SHP77 (cell line): ENCODE measurements at places on chromosomes 16 and 17.

DNA sequence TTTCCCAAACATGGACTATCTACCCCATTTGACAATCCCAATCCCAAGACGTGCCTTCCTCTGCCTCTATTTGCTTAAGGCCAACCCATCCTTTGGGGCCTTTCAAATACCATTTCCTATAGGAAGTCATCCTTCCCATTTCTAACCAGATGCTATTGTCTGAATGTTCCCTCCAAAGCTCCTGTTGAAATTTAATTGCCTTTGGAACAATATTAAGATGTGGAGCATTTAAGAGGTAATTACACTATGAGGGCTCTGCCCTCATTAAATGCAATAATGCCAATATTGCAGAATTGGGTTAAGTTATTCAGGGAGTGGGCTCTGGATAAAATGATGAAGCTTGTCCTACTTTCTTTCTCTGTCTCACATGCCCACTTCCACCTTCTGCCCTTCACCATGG lies 125.4 kb downstream of the ASIC2 start:
- no peak for DNase-seq

DNA sequence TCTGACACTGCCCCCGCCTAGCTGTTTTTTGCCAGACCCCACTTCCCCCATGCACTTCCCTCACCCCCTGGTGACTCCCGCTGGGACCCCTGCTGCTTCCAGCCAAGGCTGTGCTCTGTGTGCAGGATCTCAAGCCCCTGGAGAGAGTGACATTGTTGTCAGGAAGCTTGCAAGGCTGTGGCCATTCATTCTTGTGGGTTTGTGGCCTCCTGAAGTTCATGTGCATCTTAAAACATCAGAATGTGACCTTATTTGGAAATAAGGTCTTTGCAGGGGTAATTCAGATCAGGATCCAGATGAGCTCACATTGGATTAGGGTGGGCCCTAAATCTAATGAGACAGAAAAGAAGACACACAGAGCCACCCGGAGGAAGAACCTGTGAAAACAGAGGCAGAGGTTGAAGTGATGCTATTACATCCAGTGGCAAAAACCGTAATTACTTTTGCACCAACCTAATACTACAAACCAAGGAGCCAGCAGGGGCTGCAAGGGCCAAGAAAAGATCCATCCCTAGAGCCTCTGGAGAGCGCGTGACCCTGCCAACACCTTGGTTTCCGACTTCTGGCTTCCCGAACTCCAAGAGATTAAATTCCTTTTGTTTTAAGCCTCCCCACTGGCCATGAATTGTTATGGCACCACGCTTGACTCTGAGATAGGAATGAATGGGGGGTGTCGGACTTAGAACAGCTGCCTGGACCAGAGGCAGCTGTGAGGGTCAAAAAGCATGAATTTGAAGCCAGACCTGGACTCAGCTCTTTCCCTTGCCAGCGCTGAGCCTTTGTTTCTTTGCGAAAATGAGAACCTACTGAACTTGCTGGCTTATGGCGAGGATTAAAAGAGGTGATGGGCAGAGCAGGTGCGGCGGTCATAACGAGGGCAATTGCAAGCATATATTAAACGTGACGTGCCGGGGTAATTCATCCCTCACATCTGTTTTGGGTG lies 75.5 kb downstream of the BMERB1 start:
- no peak for DNase-seq

DNA sequence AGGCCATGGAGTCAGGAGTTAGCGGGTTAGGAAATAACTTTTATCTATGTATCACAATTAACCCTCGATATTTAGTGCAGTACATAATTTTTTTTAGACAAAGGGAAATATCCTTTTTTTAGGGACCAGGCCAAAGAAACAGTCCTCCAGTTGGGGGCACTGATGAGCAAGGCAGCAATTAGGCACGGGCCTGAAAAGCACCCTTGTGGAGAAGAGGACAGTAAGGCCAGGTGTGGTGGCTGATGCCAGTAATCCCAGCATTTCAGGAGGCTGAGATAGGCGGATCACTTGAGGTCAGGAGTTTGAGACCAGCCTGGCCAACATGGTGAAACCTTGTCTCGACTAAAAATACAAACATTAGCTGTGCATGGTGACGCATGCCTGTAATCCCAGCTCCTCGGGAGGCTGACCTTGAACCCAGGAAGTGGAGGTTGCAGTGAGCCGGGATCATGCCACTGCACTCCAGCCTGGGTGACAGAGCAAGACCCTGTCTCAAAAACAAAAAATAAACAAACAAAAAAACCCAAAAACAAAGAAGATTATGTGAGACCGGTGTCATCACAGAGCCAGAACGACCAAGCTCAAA lies 158.3 kb upstream of the NOL11 start:
- no peak for DNase-seq

DNA sequence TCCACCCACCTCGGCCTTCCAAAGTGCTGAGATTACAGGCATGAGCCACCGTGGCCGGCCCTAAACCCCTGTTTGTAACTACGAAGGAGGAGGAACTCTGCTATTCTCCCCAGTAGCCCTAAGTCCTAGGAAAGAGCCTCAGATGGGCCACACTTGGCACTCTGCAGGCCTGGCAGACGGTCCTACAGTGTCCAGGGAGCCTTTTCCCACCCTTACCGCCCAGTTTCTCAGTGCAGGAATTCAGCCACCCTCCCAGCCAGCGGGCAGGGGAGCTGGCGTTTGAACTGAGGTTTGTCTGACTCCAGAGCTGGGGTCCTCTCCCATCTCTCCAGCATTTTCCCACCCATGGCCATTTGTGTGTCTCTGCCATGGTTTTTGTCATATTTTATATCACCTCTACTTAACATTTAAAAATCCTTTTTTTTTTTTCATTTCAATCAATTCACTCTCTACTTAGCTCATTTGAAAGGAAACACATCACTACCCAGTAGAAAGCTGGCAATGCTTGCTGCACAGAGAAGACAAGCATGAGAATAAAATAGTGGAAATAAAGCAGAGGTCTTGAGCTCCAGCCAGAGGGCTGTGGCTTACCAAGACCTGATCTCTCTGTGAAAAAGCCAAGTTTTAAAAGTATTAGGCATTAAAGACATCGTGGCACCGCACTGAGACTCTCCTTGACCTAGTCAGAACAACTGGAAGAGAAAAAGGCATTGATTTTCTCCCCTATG lies 34.9 kb downstream of the BCO1 start:
- no peak for DNase-seq

DNA sequence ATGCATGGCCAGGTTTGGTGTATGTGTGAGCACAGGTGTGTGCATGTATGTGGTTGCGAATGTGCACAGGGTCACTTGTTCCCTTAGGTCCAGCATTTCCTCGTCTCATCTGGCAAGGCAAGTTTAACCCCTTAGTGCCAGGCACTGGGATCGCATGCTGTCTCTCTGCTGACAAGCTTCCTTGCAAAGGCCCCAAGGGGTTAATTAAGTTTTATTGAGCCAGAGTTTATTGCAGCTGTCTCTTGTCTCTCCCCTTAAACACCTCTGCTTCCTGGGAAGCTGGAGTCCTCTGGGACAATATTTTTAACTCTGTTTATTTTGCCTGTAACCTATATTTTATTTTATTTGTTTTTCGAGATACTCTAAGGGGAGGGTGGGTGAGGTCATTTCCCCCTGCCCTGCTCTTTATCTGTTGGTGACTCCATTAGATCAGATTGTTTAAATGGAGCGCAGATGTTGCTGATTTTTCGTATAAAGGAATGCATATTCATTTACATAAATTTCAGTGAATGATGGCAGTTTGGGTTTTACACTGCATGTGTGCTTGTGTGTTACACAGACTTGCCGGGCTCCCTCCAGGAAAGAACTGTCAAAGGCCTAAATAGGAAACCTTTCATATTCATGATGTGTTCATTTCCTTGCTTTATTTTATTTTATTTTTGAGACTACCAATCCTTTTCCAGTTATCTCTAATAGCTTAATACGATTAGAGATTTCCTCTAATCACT lies 99.7 kb downstream of the CBLN1 start:
- DNase-seq: no peak

DNA sequence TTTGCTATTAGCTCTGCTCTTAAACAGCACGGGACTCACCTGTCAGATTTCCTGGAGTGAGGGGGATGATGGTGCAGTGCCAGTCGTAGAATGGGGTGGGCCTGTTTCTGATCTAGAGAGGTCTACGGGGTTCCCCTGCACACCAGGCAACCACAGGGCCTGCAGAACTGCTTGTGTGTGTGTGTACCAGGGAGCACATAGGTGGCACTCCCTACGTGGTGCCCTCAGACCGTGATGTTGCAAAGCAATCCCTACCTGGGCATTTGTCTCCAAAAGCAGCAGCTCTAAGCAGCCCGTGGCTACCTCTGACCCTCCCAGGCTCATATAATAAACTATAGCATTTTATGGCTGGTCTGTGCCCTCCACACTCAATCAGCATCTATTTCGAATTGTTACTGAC lies 38.5 kb downstream of the MPRIP start:
- DNase-seq: no peak

- DNase-seq: no peak
These were observed 185.9 kb downstream of the CCDC182 start for GRCh38 chr17:57559226-57559625.

DNA sequence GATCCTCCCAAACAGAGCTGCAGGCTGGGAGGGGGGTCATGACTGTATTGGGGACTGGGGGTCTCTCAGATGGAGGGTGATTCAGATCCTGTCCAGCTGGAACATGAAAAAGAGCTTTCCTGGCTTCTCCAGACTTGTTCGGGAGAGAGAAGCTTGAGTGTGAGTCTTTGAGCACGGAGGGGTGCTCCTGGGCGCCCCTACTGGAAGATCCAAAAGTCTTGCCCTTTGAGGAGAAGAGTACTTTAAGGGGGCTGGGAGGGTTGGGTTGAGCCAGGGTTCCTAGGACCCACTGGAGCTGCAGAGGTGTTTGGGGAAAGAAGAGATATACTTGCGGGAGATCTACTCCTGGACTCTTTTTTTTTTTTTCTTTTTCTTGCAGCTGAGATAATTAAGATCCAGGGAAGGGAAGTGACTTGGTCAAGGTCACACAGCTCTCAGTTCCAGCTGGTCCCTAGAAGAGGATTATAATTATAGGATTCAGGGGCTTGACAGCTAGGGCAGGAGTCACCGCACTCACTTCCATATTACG lies 8.4 kb downstream of the RARA start:
- DNase-seq: peak; percentile 28

DNA sequence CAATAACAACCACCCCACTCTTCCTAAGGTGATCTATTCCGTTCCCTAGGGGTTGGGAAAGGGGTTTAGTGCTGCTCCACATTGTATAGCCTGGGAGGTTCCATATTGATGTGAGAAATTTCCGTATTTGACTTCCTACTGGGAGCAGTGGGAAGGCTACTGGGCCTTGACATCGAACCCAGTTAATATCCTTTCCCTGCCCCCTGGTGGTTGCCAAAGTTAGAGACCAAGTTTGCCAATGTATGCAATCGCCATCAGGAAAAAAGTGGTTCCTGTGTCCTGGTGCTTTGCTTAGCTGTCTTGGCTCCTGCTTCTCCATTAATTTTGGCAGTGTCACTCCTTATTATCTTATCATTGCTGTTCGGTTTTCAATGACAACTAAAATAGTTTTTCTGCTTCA lies 914.9 kb downstream of the KCNJ2 start:
- peak; percentile 30 for DNase-seq

GRCh38 chr16:66265556-66266141 lies 100.8 kb upstream of the CDH5 start:
- DNase-seq: no peak

DNA sequence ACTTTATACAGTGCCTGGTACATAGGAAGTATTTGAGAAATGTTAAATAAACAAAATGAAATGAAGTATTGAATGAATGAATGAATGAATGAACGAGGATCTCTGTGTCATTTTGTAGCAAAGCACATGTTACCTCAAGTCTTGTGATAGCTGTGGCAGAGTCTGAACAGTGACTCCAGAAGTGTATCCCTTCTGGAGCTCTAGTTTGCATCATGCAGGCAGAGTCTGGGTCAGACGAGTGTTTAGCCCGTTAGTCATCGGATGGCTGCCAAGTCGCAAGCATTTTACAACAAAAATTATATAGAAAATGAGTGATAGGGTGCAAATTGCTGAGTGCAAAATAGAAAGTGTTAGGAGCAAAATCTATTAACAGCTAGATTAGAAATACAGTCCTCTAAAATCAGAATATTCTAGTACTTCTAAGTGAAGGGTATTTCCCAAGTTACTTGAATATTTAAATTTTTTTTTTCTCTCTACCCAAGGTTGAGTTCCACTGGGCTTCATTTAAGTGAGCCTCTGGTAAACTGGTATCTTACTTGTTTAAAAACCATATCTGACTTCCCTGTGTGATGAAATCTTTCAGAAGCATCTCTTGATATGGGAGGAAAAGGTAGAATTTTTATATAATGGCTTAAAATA lies 113.3 kb downstream of the FTO start:
- no peak for DNase-seq

DNA sequence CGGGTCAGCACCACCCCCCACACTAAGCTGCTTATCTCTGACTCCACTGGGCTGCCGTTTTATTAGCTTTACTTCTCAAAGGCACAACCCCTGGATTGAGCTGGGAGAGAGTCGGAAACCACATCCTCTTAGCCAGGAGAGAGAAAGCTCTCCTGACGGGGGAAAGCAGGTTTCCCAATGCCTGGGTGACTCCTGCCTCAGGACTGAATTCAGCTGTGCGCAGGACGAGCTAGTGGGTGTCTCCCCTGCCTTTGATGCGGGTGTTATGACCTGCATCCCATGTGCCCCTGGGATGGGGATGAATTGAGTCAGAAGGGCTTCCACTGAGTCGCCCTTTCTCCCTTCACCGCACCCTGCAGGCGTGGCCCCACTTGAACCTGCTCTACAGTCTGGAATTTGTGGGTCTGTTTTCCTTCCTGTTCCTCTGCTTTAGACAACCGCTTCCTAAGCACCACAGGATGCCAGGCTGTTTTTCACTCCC lies 819.2 kb upstream of the EEF2KMT start:
- DNase-seq: no peak

DNA sequence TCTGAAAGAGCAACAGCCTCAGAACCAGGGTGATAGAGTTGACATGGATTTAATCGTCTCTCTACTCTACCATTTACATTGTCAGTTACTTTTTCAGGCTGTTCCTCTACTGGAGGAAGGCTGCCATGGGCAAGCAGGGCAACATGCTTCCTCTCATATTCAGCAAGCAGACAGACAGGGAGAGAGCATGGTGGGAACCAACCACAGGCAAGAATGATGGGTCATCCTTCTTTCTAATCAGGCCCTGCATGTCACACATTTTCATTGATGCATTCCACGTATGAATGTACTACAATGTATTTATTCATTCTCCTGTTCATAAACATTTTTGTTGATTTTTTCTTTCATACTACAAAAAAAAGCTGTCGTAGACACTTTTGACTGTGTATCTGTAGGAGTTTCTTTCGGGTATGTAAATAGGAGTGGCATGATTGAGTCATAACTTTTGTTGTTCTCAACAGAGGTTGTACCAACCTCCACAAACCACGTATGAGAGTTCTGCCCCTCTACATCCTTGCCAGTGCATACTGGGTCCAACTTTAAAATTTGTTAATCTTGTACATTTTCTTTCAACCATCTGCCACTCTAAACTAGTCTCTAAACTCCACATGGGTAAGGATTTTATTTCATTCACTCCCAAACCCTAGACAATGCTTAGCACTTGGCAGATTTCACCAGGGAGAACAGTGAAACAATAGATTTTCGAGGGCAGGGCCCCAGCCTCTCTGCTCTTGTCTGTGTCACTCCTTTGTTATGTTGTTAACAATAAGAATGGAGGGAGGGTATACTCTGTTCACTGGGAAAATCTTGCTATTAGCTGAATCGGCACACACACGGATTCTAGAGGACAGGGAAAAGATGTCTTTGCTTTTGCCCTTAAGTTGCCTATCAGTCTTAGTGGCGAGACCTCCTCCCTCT lies 58.7 kb downstream of the CMC2 start:
- DNase-seq: no peak
